Stimulated activated CD4-positive, alpha-beta T cell treated with anti-CD3 and anti-CD28 coated beads, TNF-alpha, amount 100 ng/mL, for 1 hour (primary cell): ENCODE measurements at places on chromosomes 1 and 21.

GRCh38 chr1:95133687-95134086, 16.5 kb downstream of the TLCD4 start:
- no peak for DNase-seq

DNA sequence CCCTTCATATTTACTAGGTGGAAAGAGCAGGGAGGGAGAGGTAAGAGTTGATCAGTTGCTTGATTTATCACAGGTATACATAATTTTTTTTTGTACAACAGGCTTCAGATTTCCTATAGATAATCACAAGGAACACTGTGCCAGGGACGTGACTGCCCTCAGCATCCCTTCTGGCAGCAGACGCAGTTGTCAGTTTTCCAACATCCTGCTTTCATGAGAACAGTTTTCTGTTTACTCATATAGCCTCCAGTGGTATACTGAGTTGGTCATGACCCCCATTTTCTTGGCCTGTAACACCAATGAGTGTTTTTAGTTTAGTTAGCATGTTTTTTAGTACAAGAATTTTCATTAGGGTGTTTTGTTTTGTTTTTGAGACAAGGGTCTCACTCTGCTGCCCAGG, 37.9 kb upstream of the PTPRF start:
- DNase-seq, result no peak

DNA sequence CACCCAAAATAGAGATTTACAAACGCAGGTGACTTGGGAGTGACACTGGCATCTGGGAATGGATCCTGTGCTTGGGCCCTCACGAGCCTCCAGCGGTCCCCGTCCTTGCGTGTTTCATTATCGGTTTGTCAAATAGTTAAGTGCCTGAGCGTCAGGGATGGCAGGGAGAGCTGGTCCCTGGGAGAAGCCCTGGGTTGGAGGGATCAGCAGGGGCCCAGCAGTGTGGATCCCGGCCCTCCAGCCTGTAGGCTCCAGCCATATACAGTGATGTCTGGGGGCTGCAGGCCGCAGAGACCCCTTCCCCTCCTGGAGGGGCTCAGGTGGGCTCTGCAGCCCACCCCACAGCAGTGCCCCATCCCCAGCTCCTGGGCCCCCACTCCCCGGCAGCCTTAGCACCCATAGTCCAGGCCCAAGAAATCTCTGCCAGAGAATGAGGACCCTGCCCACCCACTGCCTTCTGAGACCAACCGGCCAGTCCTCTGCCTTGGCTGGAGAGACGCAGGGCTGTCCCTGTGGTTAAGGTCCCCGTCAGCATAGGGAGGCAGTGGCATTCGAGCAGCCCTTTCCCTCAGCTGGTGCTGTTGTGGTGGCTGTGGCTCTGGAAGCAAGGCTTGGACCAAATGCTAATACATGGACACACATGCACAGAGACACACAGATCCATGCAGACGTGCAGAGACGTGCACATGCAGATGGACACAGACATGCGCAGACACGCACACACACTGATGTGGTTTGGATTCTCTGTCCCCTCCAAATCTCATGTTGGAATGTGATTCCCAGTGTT, 2.4 kb upstream of the SLC19A1 start:
- DNase-seq, result no peak

DNA sequence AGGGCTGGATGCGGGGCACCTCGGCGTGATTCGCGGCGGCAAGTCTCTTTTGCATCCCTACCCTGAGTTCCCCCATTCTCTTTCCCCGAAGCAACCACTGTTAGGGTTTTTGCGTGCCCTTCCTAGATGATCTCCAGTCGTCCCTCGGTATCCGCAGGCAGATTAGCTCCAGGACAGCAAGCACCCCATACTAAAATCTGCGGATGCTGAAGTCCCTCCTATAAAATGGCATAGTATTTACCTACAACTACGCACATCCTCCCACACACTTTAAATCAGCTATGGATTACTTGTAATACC, 22.8 kb upstream of the CFAP126 start:
- DNase-seq, result no peak

- DNase-seq, result no peak
These were observed 19.1 kb downstream of the NPPA start for GRCh38 chr1:11828511-11828910.

DNA sequence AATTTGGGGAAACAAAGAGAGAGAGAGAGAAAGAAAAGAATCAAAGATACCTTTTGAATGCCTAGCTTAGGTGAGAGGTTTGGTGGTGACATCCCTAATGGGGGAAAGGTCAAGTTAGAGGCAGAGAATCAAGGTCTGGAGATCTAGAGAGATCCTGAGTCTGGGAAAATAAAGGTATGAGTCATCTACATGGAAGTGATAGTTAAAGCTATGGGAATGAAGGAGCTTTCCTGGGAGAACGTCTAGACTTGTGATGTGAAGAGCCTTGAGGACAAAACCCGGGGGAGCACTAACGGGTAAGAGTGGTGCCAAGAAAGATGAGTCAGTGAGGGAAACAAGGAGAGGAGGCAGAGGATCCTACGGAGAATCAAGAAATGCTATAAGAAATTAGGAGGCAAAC, 110.8 kb upstream of the RUNX1 start:
- DNase-seq, result no peak

GRCh38 chr21:17139696-17140095, 373.1 kb upstream of the CXADR start:
- no peak for DNase-seq

DNA sequence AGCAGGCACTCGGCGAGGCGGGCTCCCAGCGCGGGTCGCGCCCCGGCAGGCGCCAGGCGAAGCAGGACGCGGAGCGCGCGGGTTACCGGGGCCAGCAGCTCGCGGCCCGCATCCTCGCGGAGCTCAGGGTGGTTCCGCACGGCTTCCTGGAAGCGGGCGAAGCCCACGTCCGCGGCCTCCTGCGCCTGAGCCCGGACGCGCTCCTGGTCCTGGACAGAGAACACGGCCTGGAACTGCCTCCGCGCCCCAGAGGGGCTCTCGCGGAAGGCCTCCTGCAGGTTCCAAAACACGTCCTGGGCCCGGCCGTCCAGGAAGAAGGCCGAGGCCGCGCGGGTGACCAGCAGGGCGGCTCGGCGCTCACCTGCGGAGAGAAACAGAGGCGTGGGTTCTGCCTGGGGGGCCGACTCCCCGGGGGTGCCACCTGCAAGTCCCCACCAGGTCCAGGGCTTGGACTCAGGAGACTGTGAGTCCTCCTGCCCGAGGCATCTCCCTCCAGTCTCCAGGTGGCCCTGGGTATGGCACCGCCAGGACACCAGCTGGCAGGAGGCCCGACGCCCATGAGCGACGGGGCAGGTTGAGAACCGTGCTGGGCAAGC, 11.4 kb downstream of the TTC34 start:
- DNase-seq, result no peak

- no peak for DNase-seq
These were observed 11.1 kb downstream of the CYP2J2 start for GRCh38 chr1:59915516-59915915.

DNA sequence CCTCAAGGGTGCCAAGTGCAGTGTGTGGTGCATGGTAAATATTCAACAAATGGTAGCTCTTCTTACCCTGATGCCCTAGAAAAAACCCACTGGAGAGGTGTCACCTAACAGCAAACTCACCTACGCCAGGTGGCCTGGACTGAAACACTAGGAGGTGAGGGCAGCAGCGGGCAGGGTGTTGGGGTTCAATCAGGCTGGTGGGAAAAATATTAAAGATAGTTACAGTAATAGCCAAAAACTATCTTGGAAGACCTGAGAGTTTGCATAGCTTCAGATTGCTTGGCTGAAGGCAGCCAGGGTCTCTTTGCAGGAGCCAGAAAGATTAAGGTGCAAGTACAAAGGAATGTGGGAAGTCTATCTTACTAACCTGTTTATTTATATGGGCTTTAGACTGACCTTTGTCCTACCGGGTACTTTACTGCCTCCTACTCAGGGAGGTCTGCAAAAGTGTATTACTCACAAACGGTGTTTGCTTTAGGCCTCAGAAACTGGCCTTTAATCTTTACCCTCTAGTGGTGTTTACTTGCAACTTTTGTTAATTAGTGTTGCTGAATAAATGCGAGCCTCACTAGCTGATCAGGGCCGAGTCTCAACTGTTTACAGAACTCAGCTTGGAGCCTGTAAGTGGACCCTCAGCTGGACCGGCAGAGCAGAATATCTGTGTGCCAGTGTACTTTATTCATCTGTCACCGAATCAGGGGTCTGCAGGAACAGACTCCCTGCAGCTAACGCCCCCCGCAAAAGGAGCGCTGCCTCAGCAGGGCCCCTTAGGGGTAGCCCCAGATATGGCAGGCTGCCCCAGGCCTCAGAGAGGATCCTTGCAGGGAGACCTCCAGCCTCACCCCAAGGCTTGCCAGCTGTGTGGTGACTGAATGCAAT, 63.9 kb downstream of the SYF2 start:
- no peak for DNase-seq

DNA sequence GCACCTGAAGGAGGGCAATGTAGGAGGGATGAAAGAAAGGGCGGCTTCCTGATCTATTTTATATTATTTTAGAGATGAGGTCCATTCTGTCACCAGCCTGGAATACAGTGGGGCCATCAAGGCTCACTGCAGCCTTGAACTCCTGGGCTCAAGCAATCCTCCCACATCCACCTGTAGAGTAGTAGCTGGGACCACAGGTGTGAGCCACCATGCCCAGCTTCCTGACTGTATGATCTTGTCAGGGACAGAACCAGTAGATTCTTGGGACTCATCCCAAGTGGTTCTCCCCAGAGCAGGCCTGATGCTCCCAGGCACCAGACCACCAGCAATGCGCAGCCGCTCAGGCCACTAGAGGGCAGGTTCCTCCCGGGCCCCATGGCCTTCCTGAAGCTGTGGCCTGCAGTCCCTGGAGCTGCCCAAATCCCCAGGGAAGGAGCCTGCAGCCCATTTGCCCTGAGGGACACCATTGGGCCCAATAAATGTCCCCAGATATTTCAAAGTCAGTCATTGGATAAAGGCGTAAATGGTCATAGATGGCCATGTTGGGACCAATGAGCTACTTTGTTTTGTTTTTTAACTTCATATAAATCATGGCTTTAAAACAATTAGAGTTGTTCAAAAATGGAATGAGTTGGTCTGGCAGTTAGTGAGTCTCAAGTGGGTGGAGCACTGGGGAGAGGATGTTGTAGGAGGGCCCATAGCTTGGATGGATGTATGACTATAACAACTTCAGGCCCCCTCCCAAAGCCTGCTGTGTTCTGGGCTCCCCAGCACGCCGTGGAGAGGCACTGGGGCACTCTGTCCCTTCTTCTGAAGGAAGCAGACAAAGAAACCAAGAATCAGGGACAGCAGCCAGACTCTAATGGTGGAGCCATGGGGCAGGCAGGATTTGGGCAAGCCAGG, 44.7 kb upstream of the GOLT1A start:
- no peak for DNase-seq

DNA sequence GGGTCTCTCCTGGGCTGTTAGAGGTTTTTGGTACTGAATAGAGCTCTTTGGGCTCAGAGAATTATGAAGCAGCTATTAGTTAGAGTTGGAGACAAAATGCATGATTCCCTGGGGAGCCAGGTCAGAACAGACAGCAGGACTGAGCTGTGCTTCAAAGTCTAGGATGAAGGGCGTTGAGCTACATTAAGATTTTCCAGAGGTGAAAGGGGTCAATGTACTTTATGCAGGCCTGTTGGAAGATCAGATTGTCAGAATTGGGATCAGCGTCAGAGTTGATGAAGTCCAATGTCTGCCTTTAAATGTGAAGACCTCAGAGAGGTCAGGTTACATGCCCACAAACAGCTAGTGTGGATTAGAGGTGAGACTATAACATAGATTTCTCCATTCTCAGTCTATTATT, 53.8 kb downstream of the RGS5 start:
- DNase-seq, result no peak

DNA sequence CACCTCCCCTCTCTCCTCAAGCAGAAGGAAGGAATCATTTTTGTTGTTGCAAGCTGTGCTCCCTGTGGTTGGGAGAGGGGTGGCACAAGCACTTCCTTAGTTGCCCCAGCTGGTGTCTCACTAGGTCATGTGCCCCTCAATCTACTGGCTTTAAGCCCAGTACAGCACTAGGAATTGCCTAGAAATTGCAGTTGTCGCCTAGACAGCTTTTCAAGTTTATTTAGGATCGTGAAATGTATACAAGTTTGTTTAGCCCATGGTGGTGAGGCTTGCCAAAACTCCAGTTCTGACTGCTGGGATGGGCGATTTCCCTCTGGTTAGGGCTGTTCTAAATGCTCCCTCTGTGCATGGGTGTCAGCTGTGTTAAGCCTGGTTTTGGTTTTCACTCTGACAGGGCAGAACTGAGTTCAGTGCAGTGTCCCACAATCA, 126.8 kb upstream of the ZNF644 start:
- DNase-seq, result no peak

DNA sequence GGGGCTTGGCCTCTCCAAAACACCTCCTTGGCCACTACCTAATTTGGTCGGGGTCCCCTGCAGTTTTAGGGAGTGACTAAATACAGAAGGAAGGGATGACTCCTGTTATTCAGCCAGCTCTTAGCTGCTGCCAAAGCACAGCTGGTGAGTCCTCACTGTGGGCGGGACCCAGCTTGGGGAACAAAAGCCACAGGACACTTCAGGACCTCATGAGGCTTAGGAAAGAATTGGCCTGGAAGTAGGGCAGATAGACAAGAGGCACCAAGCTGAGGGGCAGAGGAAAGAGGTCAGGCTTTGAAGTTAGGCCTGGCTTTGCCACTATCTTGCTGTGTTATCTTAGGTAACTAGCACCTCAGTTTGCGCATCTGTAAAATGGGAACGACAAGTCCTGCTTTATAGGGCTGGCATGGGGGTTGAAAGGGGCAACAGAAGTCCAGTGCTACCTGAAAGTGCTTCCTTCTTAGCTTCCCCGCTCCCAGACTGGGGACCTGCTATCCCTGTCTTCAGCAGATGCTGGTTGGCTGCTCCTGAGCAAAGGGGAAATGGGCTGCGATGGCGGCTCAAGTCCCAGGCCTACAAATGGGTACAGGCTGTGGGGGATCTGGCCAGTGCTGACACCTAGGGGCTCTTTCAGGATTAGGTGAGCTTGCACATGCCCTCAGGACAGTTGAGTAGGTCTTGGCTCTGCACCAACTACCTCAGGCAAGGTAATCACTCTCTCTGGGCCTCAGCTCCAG, 15.7 kb downstream of the IFI6 start:
- DNase-seq, result no peak

- no peak for DNase-seq
These were observed 22.8 kb upstream of the SLC45A3 start for GRCh38 chr1:205703072-205703471.

DNA sequence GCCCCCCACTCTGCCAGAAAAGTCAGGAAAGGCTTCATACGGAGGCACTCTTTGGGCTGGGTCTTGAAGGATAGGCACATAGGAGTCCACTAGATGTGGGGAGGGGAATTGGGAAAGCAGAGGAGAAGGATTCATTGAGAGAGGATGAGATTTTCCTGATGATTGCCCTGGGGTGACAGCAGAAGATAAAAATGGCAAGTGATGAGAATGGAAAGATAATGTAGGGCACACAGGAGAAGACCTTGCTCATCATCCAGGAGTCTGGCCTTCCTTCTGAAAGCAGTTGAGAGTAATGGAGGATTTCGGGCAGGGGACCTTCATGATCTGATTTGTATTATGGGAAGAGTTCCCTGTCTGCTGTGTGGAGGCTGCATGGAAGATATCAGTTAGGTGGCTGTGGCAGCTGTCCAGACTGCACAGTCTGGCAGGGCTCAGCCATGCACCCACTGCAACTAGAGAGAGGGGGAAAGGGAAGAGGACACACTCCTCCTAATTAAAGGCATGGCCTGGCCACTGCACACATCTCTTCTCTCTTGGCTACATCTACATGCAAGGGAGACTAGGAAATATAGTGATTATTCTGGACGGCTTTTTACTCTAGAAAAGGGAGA, 9.6 kb upstream of the FABP3 start:
- DNase-seq, result no peak
